K562 (cell line): ENCODE measurements at places on chromosomes 7 and 10.

DNA sequence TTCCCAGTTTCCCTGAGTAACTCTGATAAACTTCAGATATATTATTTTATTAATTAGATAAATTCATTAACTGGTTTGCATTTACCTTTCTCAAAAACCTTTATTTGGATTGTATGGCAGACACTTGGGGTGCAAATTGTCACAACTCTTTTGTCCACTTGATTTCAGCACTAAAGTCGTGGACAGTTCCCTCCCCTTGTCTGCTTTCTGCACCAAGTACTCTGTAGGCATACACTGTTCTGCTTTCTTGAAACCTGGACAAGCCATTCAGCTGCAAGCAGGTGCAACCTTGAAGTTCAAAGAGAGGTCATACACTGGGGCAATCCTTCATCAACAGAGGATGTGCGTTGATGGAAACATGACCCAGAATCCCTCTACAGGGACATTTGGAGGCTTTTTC is 162.9 kb downstream of the ARL5B start:
- no peak for DNase-seq

DNA sequence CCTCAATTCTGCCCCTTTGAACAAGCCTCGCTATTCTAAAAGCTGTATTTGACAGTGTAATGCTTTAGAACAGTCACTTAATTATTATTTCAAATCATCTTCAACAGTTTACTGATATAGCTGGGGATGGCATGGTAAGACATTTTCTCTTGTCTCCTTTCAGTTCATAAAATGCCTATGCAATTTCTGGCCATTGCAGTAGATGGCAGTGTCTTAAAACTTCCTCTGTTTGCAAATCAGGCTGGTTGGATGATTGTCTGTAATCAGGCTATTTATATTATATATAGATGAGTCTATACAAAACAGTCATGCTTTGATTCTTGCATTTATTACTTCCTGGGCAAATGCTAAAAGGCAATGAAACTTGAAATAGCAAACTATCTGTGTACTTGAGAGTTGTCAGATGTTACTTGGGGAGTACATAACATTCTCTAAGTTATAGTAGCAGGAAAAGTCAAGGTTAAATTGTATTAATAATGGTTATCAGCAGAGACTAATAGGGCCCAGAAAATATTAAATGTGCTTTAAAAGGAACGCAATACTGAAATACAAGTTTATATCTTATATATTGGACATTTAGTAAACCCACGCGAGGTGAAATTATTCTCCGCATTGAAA is 55.5 kb upstream of the LHFPL3 start:
- peak; percentile 19 for DNase-seq

- DNase-seq: no peak
Observed at GRCh38 chr7:127177156-127177555, 75.6 kb downstream of the GRM8 start.

DNA sequence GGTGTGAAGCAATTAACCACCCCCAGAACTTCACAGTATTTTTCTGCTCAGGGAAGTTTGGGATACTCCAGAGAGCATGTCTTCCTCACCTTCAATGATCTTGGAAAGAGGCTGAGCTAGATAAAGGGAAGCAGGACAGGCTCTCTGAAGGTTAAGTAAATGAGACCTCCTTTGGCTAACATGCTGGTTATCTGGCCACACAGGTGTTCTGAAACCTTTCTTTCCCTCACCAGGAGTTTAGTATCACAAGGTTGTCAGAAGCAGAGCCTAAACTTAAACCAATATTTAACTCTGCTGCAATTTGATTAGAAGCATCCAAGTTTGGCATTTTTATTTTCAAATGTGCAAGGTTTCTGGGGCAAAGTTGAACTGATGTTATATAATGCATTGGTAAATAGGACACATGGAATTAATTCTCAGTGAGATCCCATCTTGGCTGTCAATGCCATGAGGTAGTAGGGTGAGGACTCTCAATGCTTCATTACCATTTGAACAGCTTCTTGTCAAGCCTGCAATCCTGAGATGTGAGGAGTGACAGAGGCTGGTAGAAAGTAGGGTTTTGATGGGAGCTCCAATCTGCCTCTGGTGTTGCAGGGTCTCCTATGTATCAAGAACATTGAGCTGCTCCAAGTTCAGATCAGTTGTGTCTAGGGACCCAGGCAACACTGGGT is 3.6 kb upstream of the PNLIP start:
- DNase-seq: no peak

DNA sequence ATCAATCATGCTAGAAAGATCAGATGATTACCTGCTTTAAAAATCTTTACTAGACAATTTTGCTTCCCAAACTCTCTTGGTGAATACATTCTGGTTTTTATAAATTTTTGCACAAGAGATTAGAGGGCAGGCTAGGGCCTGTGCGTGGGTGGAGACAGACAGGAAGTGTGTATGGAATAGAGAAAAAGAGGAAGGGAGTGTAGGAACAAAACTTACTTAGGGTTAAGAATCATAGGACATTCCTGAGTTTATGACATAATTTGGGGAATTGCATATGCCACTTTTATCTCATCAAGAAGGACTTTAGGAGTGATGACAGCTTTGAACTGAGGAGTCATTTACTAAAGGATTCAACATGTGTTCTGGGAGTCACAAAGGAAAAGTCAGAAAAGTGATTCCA is 31.3 kb downstream of the LAMB1 start:
- peak; percentile 35 for DNase-seq

GRCh38 chr10:128265596-128265995 is 139.4 kb upstream of the MKI67 start:
- no peak for DNase-seq

DNA sequence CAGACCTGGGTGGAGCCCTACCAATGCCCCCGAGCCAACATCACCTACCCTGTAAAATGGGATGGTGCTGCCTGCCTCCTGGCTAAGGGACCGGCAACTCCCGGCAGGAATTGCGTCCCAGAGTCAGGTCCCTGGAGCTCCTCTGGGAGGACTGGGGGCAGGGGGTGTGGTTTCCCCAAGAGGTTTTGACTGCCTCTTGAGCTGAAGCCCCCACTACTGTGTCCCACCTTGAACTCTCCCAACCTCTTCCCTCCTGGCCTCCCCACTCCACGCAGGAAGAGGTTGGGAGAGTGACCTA is 1.3 kb downstream of the SH2B2 start:
- DNase-seq: no peak

- DNase-seq: no peak
Observed at GRCh38 chr10:61211468-61211867, 241.7 kb downstream of the TMEM26 start.

GRCh38 chr7:128915271-128915819 is 4.8 kb upstream of the KCP start:
- no peak for DNase-seq

DNA sequence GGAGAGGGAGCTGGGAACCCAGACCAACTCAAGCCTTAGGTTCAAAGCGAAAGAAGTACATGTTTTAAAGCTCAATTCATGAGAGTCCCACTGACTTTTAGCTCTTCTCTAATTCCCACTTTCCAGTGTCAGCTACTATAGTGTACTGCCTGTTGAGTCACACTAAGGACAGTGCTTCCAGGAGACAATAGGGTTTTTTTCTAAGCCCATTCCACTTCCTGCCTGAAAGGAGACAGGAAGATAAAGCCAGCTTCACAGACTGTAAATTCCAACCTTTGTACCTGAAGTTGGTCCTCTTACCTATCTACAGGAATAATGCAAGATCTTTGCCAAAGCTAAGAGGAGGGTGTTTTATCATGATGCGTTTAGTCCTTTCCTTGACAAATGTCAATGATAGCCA is 4.4 kb downstream of the MSRB2 start:
- no peak for DNase-seq

- DNase-seq: no peak
Observed at GRCh38 chr10:48791267-48791928, 106.7 kb downstream of the WDFY4 start.

- DNase-seq: no peak
Observed at GRCh38 chr7:117808341-117808757, 64.9 kb downstream of the CTTNBP2 start.

DNA sequence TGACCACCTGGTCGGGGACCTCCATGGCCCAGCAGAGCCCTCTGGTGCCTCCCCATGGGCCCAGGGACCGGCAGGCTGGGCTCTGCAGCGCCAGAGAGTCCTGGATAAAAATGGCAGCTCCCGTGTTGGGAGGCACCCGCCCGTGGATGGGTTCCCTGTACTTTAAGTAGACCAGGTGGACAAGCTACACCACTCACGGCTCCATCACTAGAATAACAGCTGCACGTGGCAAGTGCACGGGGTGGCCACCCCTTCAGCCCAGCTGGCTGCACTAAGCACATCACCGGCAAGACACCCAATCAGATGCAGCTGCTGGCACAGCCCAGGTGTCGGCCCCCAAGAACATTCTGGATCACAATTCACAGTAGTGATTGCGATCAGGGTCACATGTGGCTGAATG is 69.8 kb downstream of the DIP2C start:
- DNase-seq: no peak

- no peak for DNase-seq
Observed at GRCh38 chr7:129606803-129607202, 4.7 kb upstream of the NRF1 start.

DNA sequence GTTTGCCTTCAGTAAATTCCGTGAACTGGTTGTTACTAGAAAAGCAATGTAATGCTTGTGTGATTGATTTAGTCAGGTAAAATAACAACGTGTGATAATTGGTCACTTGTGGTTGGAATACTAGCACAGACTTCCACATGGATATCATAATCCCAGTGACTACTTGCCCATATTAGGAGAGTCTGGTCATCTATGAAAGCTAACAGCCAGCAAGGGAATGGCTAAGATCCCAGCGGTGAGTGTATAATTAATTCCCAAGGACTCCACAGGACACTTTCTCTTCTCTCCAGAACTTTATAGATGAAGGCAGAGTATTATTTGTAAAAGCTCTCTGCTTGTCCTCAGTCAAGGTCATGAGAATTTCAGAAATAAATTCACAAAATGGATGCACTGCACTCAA is 662.6 kb upstream of the TEX47 start:
- DNase-seq: no peak

GRCh38 chr10:72746426-72747363 is 54.8 kb downstream of the MCU start:
- no peak for DNase-seq

DNA sequence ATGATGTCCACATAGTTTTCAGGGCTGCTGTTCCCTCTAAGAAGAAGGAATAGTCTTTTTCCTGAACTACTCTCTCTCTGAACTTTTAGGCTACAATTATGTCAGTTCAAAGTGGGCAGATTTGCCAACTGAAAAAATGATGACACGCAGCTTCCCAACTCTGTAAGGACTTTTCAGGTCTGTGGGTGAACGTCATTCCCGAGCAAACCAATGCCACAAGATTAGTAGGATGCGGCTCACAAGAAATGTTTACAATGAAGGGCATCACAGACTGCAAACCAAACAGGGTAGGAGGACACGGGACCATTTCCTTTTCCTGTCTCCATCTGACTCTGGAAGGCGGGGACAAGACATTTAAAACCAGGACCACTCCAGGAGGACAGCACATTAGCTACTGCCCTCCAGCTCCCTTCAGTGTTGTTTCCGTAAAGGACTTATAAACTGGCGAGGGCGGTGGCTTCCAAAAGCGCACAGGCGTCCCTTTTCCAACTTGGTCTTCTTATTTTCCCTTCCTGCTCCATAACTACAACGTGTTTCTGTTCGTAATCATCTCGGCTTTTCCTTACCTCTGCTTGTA is 539 bp upstream of the MKLN1 start:
- DNase-seq: peak; percentile 69

DNA sequence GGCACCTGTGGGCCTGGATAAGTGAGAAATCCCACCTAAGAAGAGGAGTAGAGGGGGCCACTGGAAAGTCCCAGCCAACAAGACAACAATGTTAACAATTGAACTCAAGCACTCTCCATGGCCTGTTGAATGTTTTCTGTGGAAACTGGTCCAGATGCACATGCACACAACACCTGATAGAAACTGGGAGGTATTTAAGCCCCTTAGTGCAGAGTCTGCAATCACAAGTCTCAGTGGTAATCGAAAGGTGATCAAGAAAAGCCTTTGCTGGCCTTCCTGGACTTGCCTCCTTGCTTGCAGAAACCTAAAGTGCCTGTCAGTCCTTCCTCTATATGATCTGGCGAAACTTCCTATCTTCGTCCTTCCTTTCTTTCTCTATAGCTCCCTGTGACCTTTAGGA is 30.6 kb upstream of the HNRNPH3 start:
- no peak for DNase-seq

GRCh38 chr7:102310414-102310815 is 23.7 kb downstream of the SH2B2 start:
- no peak for DNase-seq

- no peak for DNase-seq
Observed at GRCh38 chr7:159113056-159113455, 31.6 kb downstream of the VIPR2 start.

GRCh38 chr7:40622941-40623501 is 488.2 kb downstream of the SUGCT start:
- no peak for DNase-seq

DNA sequence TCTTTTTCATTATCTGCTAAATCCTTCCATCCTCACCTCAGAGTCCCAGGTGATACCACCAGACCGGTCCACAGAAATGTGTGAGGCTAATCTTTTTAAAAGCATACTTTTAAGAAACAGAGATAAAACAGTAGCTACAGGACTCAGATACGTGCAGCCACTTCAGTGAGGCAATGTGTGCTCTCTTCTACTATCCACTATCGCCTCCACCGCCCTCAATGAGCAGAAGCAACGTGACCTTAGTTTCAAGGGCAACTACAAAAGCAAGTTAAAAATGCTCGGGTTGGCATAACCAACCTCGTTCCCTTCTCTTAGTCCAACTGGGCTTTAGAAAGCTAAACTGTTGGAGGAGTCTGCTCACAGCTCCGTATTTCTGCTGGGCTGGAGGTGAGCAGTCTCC is 4.2 kb downstream of the FGFR2 start:
- no peak for DNase-seq

DNA sequence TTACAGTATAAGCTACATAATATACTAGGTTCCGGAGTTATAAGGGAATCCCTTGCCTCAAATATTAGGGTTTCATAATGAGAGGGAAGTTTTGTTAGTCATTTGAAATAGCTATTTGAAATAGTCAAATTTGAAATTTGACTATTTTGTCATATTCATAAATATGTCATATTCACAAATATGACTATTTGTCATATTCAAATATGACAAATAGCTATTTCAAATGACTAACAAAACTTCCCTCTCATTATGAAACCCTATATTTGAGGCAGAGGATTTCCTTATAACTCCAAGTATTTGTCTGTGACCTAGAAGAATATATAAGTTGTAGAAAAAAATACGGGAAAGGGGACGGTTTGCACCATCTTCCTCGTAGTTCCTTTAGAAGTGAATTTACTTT is 76.6 kb downstream of the HDAC9 start:
- no peak for DNase-seq

GRCh38 chr7:36405409-36405803 is 15.7 kb downstream of the ANLN start:
- no peak for DNase-seq

GRCh38 chr10:128710098-128710797 is 584.0 kb upstream of the MKI67 start:
- DNase-seq: no peak

DNA sequence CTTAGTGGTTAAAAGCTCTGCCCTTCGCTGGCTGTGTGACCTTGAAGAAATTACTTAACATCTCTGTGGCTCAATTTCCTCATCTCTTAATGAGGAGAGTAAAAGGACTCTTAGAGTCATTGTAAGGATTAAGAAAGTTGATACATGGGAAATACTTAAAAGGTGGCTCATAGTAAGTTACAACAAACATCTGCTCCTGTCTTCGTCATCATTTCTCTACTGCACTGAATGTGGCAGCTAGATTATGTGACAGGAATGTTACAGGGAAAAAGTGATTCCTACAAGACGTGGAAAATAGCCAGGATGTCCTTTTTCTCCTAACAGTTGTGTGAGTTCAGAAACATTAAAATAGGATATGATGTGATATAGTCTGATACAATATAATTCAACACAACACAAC is 184.7 kb downstream of the FRMD4A start:
- no peak for DNase-seq
